ENCODE measurements at places on chromosomes 16 and 17. TPM values are rescaled to one million over a fixed set of nuclear protein-coding genes. Genes with fewer than 3 reads are reported as not detected.

EARS2 gene
- 11.5 TPM for total RNA-seq

YBX2 gene
- total RNA-seq = not detected

RBFOX1 gene
- total RNA-seq = not detected

HSPB9 gene
- total RNA-seq = not detected

TEKT1 gene
- 25.6 TPM for total RNA-seq

SULT1A2 gene
- 40.8 TPM for total RNA-seq

PMP22 gene
- 98.6 TPM for total RNA-seq

KRTAP3-1 gene
- not detected for total RNA-seq

AOC2 gene
- total RNA-seq = 1.5 TPM

GRCh38 chr17:29778956-29779811 is 150.8 kb downstream of the SSH2 start:
- no peak for DNase-seq

- DNase-seq = peak; percentile 59
These were observed 71.8 kb upstream of the METRNL start for GRCh38 chr17:83007504-83008185.

DNA sequence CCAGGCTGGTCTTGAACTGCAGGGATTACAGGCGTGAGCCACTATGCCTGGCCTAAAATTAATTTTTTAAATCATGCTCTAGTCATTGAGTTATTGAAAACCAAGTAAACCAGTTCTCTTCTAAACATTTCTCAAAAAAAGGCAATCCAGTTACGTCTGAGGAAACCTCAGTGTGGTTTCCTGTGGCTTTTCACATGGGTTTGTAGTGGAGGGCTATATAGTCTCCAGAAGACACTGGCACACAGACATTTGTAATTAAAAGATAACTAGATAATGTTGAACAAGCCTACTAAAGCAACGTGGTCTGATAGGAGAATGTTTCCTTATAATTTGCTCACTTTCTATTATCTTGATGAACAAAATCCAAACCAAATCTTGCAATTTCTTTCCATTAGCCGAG is 5.2 kb upstream of the TOB1 start:
- DNase-seq = no peak

- DNase-seq = no peak
These were observed 4.2 kb upstream of the MAFG start for GRCh38 chr17:81931557-81932332.

DNA sequence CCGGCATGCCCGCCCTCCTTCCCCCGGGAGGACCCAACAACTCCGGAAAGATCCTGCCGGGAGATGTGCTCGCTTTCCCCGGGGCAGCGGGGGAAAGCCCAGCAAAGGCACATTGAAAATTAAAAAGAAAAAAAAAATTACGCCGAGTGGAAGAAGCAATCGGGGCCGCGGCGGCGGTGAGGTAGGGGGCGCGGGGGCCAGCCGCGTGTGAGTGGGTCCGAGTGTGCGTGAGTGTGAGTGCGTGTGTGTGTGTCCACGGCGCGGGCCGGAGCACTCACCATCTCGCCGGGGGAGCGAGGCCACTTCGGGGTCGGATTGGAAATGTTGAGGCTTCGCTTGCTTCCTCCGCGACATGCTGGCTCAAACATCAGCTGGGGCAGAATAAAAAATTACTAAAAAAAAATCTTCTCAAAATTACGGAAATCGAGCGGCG is at the start of gene SALL1:
SALL1 (minus strand) TSS at position 383 of the 433 bp plus-strand sequence; CDS start at position 354, 29 bp downstream.
- no peak for DNase-seq

DNA sequence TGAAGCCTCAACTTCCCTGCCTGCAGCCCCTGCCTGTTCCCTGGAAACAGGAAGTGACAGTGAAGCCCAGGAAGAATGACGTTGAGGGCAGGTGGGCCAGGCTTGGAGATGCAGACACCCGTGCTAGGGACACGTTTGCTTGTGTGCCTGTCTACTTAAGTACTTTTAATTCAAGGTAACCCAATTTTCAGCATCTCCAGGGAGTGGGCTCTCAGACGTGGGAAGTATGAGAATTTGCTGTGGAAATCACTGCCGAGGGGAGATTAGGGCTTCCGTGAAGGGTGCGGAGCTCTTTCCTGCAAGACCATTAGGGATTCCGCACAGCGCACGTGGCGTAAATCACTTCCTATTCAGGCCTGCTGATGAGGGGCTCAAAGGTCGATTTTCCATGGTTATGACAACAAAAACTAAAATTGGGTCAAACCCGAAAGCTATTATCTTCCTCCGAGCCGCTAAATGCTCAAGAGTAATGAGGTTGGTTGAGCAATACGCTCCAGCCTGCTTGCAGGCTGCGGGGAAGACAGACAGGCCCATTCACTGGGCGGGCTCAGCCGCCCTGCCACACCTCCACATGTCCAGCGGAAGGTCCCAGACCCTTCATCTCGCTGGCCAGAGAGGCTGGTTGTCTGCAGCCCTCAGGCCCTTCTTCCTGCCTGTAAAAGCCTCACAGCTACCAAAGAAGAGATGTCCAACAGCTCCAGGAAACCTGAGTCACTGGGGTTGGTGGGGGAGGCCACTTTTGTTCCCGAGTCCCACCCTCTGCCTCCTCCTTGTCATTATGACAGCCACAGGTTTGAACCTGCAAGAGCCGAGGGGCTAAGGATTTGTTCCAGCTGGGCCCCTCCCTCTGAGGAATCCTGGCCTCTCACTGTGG is 109.9 kb downstream of the RBFOX3 start:
- no peak for DNase-seq

- no peak for DNase-seq
These were observed 1046.5 kb upstream of the RBFOX1 start for GRCh38 chr16:6286176-6286575.

- DNase-seq = no peak
These were observed 108.4 kb downstream of the OR1D5 start for GRCh38 chr17:2954898-2955445.

- no peak for DNase-seq
These were observed 103.8 kb downstream of the SSH2 start for GRCh38 chr17:29826114-29826692.

GRCh38 chr17:62043140-62043539 is 21.9 kb downstream of the MED13 start:
- no peak for DNase-seq

- DNase-seq = no peak
These were observed 508.7 kb downstream of the KCNJ2 start for GRCh38 chr17:70677783-70678647.

- peak; percentile 55 for DNase-seq
These were observed 538 bp upstream of the RAPGEFL1 start for GRCh38 chr17:40176754-40177110.

- DNase-seq = no peak
These were observed 28.5 kb upstream of the VAT1L start for GRCh38 chr16:77759821-77760220.

DNA sequence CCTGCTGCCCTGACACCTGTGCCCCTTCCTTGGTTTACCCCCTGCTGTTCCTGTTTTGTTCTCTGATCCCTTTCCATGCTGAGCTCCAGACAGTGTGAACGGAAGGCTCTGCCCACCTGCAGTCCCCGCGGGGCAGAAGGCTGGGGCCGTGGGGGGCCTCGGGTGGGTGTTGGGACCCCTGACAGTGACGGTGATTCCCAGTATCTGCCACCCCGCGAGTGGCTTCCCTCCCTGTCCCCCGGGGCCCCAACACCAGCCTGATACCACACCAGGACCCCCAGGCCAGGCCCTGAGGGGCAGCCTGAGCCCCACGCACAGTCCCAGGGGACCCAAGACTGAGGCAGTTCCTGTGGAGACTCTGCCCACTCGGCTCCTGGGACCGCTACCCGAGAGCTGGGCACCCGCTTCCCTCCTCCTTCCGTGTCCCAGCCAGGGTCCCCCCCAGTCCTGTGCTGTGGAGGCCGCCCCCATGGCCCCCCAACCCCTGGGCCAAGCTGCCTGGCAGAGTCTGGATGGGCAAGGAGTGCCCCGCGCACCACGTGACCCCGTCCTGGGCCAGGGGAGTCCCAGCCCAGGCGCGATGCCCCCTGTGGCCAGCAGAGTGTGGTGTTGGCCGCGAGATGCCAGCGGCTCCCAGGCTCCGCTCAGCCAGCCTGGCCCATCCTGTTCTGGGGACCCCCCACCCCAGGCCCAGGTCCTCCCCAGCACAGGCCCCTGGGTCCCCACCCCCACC is 10.0 kb upstream of the C1QTNF8 start:
- peak; percentile 62 for DNase-seq

- DNase-seq = peak; percentile 87
These were observed 11.1 kb downstream of the SCN4A start for GRCh38 chr17:63961355-63962212.

- no peak for DNase-seq
These were observed 98.1 kb upstream of the SEC14L1 start for GRCh38 chr17:77042476-77043231.

GRCh38 chr17:35804658-35805192 is 4.6 kb upstream of the TAF15 start:
- DNase-seq = peak; percentile 56
